ENCODE measurements at places on chromosomes 1 and 21.

DNA sequence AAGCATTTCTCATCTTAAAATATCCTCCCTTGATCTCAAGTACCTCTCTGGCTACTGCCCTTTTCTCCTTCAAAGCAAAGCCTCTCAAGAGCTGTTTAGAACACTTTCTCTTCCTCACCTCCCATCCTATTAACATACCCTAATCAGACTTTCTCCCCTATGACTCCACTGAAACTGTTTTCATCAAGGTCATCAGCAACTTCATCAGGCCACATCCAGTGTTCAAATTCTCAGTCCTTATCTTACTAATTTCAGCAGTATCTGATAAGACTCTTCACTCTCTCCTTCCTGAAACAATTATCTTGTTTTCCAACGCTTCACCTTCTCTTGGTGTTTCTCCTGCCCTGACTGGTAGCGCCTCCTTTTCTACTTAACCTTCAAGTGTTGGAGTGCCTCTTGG, 1.5 kb upstream of the RAP1A start:
- DNase-seq = peak; percentile 66

GRCh38 chr1:117685936-117686806, 80.3 kb downstream of the TENT5C start:
- DNase-seq = no peak

- DNase-seq = no peak
These were observed 6.4 kb upstream of the SMPDL3B start for GRCh38 chr1:27928216-27928954.

DNA sequence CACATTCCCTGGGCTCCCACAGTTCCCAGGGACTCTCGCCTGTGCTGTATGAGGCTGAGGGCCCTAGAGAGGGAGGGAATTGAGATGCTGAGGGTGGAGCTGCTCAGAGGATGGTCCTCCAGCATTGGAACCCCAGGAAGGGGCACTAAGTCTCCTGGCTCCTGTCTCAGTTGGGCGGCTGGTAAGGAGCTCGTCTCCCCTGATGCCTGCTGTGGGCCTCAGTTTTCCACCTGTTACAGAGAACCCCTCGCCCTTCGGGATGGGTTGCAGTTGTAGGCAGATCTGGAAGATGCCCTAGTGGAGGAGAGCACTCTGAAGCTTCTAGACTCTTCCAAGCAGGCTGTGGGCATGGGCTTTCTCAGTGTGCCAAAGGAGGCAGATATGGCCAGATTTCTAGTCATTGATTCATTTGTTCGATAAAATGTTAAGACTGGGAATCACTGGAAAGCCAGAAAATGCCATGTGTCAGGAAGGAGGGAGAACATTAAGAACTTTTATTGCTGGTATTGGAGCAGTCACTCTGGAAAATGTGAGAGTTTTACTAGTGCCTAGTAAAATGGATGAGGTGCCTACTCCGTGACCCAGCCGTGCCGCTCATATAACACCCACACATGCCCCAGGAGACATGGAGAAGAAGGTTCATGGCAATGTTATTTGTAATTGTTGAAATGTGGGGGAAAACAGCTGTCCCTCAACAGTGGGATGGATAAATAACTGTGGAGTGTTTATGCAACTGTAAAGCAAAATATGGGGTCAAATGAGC, 828 bp upstream of the MYBPH start:
- DNase-seq = no peak

DNA sequence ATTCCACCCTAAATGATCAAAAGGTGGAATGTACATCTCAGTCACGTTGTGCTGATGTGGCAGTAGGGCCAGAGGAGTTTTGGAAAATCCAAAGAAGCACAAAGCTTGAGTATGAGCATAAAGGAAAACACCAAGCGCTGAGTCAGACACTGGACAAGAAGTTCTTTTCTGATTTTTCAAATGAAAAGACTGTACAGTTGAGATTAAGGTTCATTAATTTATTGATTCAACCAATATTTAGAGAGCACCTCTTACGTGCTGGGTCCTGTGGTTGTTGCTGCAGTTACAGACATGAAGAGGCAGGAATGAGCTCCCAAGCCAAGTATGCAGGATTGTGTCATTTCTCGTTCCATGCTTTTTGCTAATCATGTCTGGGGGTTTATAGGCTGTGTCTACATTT, 28.9 kb upstream of the APP start:
- DNase-seq = no peak

DNA sequence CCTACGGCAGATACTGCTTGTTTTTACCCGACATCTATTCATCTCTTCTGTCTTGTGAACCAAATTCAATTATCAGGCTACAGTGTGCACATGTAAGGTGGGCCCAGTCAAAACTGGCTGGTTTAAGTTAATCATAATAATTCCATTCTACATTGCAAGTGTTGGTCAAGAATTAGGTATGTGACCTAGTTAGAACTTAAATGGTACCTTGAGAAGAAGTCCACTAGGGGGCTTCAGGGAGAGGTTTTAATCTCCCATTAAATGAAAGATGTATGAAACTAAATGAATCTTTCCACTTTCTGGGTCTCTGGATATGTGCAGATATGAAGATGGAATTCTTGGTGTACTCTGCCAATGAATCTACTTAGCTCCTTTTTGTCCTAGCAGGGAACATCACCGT, 187.1 kb downstream of the CDC42BPA start:
- peak; percentile 5 for DNase-seq

GRCh38 chr1:74908797-74909196, 175.8 kb downstream of the TYW3 start:
- DNase-seq = no peak

DNA sequence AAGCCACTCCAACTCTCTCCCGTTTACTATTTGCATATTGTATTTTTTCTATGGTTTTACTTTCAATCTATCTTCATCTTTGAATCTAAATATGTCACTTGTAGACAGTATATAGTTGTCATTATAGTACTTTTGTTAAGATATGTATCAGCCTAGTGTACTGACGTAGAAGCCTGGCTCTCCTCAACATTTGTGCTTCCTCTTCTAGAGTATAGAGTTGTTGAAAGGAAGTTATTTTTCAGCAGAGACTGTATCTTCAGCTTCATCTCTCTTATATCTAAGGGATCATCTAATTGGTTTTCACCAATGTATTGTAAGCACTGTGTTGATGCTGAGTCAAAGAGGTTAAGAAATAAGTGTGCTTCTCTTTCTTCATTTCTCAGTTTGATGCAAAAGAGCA, 192.8 kb downstream of the LMO4 start:
- no peak for DNase-seq

DNA sequence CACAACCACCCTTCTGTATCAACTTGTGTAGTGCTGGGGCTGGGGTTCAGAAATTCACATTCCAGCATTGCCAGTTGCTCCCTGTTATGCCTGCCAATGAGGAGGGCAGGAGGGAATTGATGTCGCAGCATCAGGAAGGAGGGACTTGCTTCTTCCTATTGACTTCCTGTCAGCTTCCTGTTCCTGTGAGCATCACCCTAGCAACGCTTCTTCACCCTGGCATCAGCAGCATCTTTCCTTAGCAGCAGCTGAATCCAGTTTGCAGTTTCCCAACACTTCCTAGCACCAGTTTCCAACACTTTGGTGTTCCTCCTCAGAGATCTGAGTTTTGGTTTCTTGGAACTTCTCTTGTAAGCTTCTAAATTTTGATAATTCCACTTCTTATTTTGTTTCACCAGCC, 8.9 kb upstream of the TRIM62 start:
- DNase-seq = no peak

- DNase-seq = no peak
These were observed 12.8 kb downstream of the TRAPPC10 start for GRCh38 chr21:44024887-44025353.

DNA sequence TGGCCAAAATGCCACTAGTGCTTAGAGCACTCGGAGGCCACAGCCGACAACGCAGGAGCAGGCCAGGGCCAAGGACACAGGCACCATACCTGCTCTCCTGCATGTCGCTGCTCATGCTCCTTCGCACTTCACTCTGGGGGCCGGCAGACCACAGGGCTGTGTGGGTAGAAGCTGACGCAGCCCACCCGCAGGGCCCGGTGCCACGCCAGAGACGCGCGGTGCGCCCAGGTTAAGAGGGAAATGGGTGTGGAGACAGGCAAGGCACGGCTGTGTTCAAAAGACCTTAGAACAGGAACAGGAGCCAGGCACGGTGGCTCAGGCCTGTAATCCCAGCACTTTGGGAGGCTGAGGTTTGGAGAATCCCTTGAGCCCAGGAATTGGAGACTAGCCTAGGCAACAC, 13.6 kb upstream of the PRDM15 start:
- DNase-seq = no peak
